T-cell (primary cell): ENCODE measurements at places on chromosomes 12 and 14.

- DNase-seq = no peak
These were observed 12.0 kb downstream of the NCOR2 start for GRCh38 chr12:124555168-124556073.

DNA sequence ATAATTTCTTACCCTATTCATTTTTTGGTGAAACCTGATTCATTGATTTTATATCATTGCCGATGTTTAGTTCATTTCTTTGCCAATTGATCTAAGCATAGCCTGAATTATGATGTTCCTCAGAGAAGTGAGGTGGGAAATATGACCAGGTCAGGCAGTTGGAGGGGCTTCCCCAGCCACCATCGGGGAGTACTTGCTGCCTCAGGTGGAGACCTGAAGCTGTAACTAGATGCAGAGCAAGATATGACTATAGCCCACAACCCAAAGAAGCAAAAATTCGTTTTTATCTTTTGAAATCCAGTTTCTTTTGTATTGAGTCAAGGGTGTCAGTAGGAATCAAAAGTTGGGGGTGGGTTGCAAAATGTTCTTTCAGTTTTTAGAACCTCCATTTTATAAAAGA, 7.9 kb downstream of the PTGDR start:
- no peak for DNase-seq

GRCh38 chr12:121712190-121712460, 427 bp upstream of the TMEM120B start:
- DNase-seq = peak; percentile 29

DNA sequence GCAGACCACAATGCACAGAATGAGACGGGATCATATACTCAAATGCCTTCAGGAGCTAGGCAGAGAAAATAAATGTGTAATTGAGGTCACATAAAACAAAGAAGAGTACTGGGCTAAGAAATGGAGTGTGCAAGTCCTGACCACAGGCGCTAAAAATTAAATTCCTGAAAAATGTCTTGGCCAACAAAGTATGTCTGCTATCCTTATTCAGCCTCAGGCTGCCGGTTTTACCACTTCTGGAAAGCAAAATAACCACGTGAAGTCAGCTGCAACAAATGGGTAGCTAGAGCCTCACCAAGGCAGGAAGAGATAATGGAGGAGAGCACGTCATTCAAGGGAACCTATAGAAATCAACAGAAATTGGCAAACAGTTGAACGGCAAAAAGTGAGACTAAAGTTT, 3.1 kb downstream of the PYGL start:
- no peak for DNase-seq

DNA sequence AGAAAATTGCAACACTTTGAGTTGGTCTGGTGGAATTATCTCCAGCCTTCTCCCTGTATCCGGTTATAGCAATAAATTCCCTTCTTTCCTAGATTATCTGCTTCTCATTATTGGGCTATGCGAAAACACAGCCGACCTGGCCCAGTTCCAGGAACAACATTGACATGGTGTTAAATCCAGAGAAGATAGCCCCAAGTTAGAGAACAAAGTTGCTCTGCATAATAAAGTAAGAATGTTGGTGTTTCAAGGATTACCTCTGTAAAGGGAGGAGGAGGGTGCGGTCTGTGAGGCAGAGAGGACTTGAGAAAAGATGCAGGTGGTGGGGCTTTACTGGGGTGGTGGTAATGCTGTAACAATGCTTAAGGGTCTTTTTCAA, 12.1 kb downstream of the TCL1A start:
- DNase-seq = no peak

DNA sequence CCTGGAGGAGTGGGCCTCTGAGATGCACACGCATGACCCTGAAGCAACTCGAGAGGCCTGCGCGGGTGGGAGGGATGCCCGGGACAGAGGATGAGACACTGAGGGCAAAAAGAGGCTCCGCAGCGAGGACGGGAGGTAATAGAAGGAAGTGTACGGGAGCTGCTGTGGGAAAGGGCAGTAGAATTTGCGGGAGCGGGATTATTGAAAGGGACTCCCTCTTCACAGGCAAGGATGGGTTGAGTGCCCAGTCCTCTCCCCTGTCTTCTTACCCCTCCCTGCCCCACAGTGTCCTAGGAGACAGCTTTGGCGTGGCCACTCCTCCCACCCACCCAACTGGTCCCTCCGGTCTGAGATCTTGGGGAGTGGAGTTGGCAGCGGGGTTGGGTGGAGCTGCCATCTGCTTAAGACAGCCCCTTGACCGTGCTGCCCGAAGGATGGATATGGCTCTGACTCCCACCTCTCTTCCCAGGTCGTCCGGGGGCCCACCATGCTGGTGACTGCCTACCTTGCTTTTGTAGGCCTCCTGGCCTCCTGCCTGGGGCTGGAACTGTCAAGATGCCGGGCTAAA, 15.7 kb upstream of the ESPL1 start:
- no peak for DNase-seq

- no peak for DNase-seq
These were observed 79.9 kb upstream of the KCNA1 start for GRCh38 chr12:4829793-4830162.

DNA sequence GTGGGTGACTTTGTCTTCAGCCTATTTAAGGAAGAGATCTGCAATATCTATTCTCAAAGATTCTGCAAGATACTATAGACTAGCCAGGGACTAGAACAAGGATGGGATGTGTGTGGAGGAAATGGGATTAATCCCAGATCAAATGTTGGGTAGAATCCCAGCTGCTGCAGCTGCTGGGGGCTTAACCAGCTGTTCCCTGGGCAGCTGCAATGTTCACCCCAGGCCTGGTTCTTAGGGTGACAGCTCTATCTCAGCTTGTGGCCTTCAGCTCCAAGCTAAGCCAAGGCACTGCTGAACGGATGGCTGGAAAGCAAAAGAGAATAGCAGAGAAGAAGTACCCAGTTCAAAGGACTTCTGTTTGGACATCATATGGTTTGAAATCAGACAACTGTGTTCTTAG, 10.0 kb upstream of the RHEBL1 start:
- DNase-seq = no peak

- peak; percentile 54 for DNase-seq
These were observed 81.6 kb downstream of the ITPK1 start for GRCh38 chr14:93033983-93034670.

DNA sequence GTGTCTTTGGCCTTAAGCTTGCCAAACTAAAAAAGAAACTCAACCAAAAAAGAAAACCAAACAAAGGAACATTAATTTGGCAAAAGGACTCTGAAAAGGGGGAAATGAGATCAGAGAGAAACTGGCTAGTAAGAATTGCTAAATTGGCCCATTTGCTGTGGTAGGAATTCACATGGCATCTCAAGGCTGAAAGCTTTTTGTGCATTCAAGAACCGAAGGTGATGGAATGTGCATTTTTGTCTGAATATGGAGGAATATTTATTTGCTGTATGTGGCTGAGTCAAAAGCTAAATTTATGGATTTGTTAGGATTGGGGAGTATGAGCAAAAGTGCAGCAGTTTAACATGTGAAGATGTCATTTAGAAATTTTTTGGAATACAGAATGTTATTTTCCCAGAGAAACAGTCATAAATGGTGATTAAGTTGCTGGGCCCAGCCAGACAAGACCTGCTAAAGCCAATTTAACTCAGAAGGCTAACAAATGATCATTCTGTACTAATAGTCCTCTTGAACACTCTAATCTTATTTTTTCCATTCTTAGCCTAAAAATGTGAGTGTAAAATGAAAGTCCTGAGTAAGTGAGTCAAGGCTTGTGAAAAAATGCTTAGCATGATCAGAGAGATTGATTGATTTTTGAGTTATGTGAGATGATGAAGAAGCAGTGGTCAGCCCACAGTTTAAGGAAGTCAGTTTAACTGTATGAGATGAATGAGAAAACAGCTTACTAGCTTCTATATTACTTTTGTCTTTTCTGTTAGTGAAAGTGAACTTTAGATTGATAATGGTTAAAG, 94.1 kb downstream of the ANO6 start:
- DNase-seq = no peak
